ENCODE measurements at places on chromosomes 1 and 21.

- no peak for DNase-seq
These were observed 7.9 kb upstream of the NT5C1A start for GRCh38 chr1:39679821-39680220.

DNA sequence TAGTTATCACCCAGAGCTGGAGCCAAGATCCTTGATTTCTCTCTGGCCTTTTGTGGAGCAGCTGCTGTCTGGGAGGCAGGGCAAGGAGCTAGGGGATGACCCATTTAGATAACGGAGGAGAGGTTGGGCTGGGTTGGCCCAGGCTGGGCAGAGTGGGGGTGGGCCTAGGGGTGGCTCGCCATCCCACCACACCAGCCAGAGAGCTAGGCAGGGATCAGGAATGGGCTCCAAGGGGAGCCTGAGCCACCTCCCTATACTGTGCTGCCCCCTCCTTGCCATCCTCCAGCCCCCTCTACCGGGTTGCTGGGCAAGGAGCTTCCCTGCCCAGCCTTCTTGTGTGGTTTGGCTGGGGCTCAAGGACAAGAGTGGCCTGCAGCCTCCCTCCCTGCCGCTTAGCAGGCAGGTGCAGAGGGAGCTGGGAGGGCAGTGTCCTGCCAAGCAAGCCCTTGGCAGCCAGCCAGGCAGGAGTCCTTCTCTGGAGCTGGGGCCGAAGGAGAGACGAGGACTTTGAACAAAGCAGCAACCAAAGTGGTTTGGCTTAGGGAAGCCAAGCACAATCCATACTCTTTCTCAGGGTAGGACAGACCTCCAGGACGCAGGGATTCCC lies 4.1 kb downstream of the NUAK2 start:
- DNase-seq, result peak; percentile 94

DNA sequence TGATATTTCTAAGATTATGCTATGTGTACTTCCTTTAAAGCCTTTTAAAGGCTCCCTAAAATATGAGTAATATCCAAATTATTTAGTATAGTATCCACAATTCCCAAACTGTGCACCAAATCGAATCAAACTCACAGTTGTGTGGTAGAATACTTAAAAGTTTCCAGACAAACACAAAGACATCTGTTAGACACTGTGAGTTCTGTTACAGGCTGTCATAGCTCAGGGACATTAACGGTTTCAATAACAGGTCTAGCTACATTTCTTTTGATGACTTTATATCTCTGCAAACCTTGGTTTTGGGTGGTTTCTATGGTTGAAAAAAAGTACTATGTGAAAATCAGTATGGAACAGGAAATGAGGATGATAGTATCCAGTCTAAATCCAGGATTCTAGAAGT lies 36.9 kb upstream of the NEK7 start:
- DNase-seq, result no peak

DNA sequence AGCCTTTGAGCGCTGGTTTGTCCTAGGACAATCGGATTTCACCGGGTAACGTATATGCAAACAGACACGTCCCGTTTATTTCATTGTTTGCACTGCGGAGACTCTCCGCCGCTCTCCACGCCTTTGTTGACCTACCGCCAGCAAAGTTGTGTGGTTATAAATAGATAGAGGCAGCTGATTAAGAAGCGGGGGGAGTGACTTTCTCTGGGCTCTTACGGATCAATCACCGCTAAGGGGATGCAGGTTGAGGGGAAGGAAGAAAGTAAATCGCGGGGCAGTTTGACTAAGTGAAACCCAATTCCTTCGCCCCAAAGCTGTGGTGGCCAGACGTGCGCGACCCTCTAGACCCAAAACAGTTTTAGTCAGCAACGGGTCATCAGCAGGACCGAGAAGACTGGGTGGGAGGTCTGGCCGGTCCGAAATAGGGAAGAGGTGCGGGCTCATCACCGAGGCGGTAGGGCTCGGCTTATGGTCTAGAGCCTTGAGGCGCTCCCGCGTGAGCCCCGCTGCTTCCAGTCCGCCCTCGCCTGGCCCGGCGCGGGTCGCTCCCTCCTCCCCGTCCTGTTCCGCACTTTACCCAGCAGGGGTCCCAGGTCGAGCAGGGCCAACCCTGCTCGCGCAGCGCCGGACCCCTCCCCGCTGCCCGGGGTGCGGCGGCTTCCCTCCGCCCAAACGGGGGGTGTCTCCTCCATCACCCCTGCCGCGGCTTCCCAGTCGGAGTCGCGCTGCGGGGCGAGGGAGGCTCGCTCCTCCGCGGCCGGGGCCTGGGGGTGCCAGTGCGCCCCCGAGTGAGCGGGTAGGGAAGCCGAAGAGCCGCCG lies 120.8 kb upstream of the RRP15 start:
- DNase-seq, result peak; percentile 57

- DNase-seq, result no peak
These were observed 299.5 kb downstream of the ST6GALNAC3 start for GRCh38 chr1:76374086-76374485.

Measured in mucosa of descending colon (tissue), 3 donors.